ENCODE measurements at places on chromosomes 7 and 10. TPM values are rescaled to one million over a fixed set of nuclear protein-coding genes. Genes with fewer than 3 reads are reported as not detected.

Gene NKX1-2
- total RNA-seq = not detected

Gene CYP2C19
- total RNA-seq = not detected

Gene BRAF
- total RNA-seq = 18.7 TPM

Gene TCF7L2
- 8.5 TPM for total RNA-seq

Gene PTER
- total RNA-seq = 6.8 TPM

Gene VGF
- not detected for total RNA-seq

Gene MYL10
- not detected for total RNA-seq

Gene COL17A1
- total RNA-seq = not detected

Gene ADAM8
- total RNA-seq = 2.3 TPM

Gene TRIM74
- total RNA-seq = not detected

Gene SOSTDC1
- total RNA-seq = not detected

Gene MYH16
- total RNA-seq = not detected

Gene GPR15LG
- not detected for total RNA-seq

Gene LGI1
- total RNA-seq = 2.9 TPM

Gene NOS3
- 6.0 TPM for total RNA-seq

Gene SH2D4B
- total RNA-seq = not detected

Gene GPC2
- 0.77 TPM for total RNA-seq
